NCI-H1105 treated with DMSO at 0.1 percent for 48 hours (cell line): ENCODE measurements at places on chromosomes 12 and 14.

GRCh38 chr14:103023881-103024473 is 33.4 kb downstream of the CDC42BPB start:
- DNase-seq, result no peak

- DNase-seq, result no peak
Measured at GRCh38 chr14:68899033-68899603, 80.0 kb downstream of the ACTN1 start.

GRCh38 chr14:69535230-69535848 is 39.3 kb downstream of the CCDC177 start:
- peak; percentile 76 for DNase-seq

DNA sequence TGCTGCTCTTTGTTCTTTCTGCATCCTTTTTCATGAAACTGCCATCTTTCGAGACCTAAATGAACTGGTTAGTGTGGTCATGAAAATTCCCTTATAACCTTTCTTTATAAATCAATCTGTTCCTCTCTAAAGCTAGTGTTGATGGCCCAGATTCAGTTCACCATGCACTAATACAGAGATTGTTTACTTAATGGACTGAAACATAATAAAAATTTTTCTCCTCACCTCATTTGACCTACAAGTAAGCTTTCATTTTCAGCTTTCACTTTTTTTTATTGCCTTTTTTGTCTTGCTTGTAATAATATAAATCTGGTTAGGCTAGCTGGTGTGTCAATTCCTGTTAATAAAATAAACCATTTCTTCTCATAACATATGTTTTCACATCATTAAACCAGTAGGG is 183.8 kb downstream of the CCDC59 start:
- peak; percentile 77 for DNase-seq

DNA sequence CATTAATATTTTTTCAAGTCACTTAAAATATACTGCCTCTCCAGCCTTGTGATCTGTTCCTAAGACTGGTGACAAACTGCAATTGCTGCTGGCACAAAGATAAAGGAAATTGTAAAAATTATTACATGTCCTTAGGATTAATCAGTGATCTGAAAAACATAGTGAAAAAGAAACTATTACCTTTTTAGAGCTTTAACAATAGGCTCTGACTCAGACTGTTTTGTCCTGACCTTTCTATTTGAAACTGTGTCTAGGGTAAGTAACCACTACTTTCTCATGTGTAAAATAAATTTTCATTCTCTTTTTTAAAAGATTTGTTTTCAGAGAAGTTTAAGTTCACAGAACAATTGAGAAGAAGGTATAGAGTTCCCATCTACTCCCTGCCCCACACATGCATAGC is 80.4 kb upstream of the CLEC14A start:
- no peak for DNase-seq

- DNase-seq, result no peak
Measured at GRCh38 chr14:24840204-24840893, 206.4 kb upstream of the GZMB start.

- peak; percentile 53 for DNase-seq
Measured at GRCh38 chr12:5965950-5966383, 20.9 kb upstream of the ANO2 start.

DNA sequence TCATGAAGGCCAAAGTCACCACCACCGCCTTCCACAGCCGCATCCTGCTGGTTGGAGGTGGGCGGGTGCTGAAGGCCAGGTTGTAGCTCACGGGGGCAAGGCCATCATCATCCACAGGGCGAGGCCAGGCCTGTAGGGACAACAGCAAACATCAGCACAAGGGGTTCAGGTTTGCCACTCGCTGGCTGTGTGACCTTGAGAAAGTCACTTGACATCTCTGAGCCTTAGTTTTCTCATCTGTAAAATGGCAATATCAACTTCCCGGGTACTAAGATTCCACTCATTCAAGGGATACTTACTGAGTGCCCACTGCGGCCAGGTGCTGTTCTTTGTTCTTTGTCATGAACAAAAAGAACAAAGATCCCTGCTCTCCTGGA is 6.1 kb downstream of the ABCB9 start:
- no peak for DNase-seq

DNA sequence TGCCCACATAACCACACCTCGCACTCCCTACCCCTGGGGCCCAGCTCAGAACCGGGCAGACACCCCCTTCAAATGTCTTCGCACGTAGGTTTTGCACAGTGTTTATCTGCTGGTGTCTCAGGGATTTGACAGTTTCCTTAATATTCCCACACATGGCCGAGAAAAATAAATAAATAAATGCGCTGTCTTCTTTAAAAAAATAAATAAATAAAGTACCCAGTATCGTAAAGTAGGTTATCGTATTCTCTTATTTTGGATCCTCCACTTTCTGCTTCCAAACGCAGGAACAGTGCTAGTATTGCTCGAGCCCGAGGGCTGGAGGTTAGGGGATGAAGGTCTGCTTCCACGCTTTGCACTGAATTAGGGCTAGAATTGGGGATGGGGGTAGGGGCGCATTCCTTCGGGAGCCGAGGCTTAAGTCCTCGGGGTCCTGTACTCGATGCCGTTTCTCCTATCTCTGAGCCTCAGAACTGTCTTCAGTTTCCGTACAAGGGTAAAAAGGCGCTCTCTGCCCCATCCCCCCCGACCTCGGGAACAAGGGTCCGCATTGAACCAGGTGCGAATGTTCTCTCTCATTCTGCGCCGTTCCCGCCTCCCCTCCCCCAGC is 710 bp upstream of the FOS start:
- DNase-seq, result peak; percentile 51

GRCh38 chr14:31128601-31129526 is 78.7 kb downstream of the HECTD1 start:
- DNase-seq, result no peak

DNA sequence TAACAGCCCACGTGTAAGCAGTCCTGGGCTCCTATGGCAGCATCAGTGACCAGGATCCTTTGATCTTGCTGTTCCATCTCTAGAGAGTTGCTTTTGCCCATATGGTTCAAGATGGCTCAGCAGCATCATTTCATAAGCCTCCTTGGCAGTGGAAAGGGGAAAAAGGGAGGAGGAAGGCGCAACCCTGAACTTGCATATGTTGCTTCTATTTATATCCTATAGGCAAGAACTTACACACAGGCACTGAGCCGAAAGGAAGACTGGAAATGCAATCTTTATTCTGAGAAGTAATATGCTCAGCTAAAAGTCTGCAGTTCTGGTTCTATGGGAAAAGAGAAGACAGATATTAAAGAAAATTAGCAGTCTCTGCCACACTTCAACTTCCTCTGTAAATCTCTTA is 167.7 kb upstream of the PLXNC1 start:
- no peak for DNase-seq

- DNase-seq, result no peak
Measured at GRCh38 chr12:49652921-49653520, 29.7 kb downstream of the PRPF40B start.

DNA sequence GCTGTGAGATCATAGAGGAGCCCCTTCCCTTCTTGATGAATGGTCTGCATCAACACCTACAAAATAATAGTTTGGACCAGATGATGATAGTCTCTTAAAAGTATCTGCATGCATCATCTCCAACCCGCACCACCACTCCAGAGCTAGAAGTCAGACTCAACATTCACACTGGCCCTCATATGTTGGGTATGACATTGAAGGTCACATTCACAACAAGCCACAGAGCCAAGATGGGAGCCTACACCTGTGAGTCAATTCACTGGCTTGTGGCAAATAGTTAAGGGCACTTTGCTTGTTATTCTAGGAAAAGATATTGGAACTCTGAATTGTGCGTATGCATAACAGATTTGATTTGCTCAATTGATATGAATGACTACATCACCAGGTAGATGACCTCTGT is 1197.9 kb downstream of the VRK1 start:
- DNase-seq, result no peak

DNA sequence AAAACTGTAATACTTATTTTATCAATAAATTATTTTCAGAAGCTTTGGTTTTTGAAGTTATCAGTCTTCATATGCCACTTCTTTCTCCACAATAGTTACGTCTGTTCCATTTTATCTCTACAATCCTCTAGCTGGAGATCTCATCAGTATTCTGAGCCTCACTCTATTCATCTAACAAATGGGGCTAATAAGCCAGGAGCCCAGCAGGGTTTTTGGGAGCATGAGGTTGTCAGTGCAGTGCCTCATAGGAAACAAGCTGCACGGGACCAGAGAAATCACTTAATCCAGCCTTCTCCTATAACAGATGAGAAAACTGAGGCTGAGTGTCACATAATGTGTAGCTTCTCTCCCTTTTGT is 501.9 kb upstream of the RGS6 start:
- no peak for DNase-seq

GRCh38 chr14:37443461-37443860 is 151.6 kb downstream of the FOXA1 start:
- no peak for DNase-seq

GRCh38 chr14:52090936-52091335 is 22.1 kb upstream of the NID2 start:
- no peak for DNase-seq

- no peak for DNase-seq
Measured at GRCh38 chr12:49633703-49634345, 10.5 kb downstream of the PRPF40B start.

- no peak for DNase-seq
Measured at GRCh38 chr12:49893753-49894750, 9.6 kb downstream of the FAIM2 start.

DNA sequence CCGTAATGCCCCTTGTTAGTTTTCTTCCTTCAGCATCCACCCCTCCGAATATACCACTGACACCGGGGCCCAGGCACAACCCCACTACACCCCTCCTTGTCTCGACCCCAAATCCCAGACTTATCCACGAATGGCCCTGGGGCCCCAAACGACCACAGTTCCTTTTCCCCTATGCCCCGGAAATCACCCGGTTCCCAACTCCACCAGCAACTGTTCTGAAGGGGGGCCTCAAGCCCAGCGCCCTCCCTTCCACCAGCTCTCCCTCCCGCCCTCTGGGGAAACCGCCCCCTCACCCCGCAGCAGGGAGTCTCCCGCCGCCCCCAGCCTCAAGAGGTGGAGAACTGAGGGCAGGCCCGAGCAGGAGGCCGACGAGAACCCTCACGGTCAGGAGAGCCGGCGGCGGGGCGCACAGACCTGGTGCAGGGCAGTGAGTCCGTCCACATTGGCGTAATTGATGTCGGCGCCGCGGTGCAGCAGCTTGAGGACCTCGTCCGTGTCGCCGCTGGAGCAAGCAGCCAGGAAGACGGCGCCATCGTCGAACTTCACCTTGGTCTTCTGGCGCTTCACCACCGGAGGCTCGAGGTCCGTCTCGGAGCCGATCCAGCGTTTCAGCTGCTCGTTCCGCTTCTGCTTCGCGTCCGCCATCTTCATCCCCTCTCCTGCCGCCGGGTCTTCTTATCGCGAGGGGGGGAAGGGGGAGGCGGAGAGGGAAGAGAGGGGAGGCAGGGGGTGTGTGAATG is 446 bp downstream of the PPP1R12A start:
- peak; percentile 64 for DNase-seq

GRCh38 chr12:98405805-98406366 is 109.5 kb upstream of the TMPO start:
- DNase-seq, result no peak

DNA sequence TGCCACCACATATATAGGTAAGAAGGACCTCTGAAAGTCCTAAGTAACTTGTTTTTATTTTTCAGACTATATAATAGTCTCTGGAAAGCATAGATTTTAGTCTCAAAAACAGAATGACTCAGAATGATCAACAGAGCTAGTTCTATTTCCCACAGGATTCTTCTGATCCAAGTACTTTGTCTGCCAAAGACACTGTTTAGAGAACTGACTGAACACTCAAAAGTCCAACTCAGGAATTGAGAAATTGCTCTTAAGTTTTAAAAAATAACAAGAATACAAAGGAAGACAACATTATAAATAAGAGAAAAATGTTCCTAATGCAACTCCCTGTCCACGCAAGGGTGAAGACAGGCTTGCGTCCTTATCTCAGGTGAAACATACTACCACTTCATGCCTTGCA is 29.0 kb downstream of the LGMN start:
- DNase-seq, result no peak

- peak; percentile 70 for DNase-seq
Measured at GRCh38 chr12:78864870-78865463, 393 bp downstream of the SYT1 start.

DNA sequence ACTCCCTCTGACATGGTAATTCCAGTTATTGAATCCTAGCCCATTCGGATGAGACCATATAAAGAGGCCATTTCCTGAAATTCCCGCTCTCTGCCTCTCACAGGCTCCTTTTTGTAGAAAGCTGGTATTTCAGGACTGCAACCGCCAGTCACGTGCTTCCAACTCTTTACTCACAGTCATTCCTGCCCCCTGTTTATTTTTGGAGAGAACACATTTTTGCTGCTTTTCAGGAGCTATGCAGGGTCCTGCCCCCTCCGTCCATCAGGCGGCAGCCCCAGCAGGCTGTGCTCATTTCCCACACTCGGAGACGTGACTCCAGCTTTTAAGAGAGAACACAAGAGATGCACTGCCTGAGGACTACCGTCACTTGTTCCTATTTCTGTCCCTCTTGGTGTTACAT is 26.8 kb downstream of the IFT43 start:
- no peak for DNase-seq

DNA sequence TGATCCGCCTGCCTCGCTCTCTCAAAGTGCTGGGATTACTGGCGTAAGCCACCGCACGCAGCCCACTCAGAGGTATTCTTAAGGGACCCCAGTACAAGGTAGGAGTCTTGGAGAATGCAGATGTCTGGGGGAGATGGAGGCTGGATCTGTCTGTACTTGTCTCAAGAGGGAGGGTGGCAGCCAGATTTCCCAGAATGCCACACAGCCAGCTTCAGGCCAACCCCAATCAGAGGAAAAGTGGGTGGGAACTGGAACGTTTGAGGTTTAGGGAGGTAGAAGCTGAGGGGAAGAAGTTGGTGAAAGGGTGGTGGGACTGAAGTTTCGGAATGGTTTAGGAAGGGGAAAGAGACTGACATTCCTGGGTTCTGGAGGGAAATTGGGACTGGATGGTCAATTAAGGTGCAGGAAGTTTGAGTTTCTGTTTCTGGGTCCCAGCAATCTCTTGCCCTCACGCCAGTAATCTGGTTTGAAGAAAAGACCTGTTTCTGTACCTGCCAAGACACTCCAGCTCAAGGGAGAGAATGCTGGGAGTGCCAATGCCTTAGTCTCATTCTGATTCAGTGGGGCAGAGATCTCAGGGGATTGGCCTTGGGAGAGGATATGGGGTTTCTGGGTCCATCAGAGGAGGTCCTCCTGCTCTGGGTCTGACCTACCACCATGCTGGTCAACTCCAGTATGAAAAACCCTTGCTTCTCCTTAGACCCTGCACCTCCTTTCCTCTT is 8.1 kb upstream of the ZNF385A start:
- DNase-seq, result no peak

DNA sequence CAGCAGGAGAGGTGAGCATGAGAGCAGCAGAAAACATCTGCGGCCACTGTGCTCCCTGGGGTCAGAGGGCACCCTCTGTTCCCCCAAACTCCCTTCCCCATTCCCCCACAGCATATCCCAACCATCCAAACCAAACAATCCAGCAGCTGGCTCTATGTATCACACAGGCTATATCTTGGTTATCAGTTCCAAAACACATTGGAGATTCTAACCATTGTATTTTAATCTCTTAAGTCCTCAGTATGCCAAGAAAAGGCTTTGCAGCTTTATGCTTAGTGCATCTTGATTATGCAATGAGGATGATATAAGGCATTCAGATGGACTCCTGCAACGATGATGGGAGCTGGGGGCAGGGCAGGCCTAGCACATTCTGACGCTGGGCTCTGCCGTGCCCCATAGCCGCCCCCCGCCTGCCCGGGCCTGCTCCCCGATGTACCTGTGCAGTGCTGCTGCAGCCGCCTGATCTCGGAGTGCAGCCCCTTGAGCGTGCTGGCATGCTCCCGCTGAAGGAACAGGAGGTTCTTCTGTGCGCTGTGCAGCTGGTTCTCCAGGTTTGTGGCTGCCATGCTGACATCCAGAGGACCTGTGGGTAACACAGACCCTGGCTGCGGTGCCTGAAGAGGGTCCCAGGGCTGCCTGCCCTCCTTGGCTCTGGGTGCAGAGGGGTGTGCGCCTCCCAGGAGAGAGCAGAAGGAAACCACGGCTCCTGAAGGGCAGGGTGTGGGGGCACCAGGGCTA is 29.6 kb downstream of the CCDC92 start:
- no peak for DNase-seq
